ENCODE measurements at places on chromosomes 3 and 15. TPM values are rescaled to one million over a fixed set of nuclear protein-coding genes. Genes with fewer than 3 reads are reported as not detected.

Gene SNURF
- total RNA-seq: 21.4 TPM

Gene CHRM5
- not detected for total RNA-seq

DNA sequence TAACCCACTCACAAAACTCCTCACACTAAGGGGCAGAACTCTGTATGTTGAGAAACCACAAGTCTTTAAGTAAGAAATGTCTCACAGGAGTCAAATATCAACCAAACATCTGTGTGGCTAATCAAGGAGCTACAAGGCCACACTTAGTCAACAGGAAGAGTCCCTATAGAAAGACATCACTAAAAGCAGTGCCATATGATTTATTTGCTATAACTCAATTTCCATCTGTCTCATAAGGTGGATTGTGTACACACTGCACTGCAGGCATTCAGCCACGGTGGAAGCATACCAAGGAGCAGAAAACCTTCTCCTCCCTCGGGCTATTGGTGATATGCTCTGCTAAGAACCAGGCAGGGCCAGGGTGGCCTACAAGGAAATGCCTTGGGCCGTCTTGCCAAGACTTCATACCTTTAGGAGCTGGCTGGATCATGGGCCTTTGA is 197.6 kb upstream of the CFAP20DC start:
- H3K36me3 ChIP-seq: no peaks in the 10 kb centered on the region
- no peak for DNase-seq
- H3K27me3 ChIP-seq: no peaks in the 10 kb centered on the region
- no peaks in the 10 kb centered on the region for H3K4me1 ChIP-seq

DNA sequence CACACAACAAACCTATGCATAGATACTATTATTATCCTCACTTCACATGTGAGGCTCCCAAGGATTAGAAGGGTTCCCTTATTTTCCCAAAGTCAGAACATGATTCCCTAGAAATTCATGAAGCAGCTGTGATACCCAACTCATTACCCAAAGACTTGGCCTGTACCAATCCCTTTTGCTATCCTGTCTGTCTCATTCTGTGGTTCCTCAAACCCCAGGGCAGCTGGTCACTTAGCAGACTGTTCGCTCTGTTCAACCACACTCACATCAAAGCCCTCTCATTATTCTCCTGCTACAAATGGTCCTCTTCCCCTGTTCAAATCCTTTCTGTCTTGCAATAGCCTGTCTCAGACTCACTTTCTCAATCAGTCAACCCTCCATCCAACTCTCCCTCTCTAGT is 154.3 kb upstream of the TRIM42 start:
- no peak for DNase-seq
- H3K36me3 ChIP-seq: no peaks in the 10 kb centered on the region

DNA sequence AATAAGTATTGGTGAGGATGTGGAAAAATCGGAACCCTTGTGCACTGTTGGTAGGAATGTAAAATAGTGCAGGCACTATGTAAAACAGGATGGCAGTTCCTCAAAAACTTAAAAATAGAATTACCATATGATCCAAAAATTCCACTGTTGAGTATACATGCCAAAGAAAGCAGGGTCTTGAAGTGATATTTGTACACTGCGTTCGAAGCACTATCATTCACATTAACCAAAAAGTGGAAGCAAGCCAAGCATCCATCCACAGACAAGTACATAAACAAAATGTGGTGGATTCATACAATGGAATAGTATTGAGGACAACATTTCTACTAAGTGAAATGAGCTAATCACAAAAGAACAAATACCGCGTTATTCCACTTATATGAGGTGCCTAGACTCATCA is 200.7 kb downstream of the TJP1 start:
- no peak overlapping the region for H3K27ac ChIP-seq
- DNase-seq: no peak
- no peak overlapping the region for H3K4me3 ChIP-seq
- H3K36me3 ChIP-seq: no peaks in the 10 kb centered on the region
- H3K27me3 ChIP-seq: no peaks in the 10 kb centered on the region

- H3K27ac ChIP-seq: no peak overlapping the region
- no peaks in the 10 kb centered on the region for H3K4me1 ChIP-seq
- peaks cover 4% of the 10 kb centered on the region for H3K27me3 ChIP-seq
- DNase-seq: no peak
Measured at GRCh38 chr3:62892951-62893350, 17.7 kb upstream of the CADPS start.

GRCh38 chr15:89790661-89791060 is 14.5 kb downstream of the MESP2 start:
- H3K27me3 ChIP-seq: no peaks in the 10 kb centered on the region
- H3K36me3 ChIP-seq: no peaks in the 10 kb centered on the region
- H3K4me3 ChIP-seq: no peak overlapping the region
- peak; percentile 24 for DNase-seq
- no peak overlapping the region for H3K27ac ChIP-seq

Gene IGF2BP2
- 10.0 TPM for total RNA-seq

GRCh38 chr3:183188895-183189462 is 26.4 kb upstream of the LAMP3 start:
- no peak overlapping the region for H3K27ac ChIP-seq
- no peak for DNase-seq
- no peak overlapping the region for H3K4me3 ChIP-seq
- H3K4me1 ChIP-seq: no peaks in the 10 kb centered on the region
- no peaks in the 10 kb centered on the region for H3K36me3 ChIP-seq

Gene TM4SF4
- not detected for total RNA-seq

- H3K27me3 ChIP-seq: no peaks in the 10 kb centered on the region
- DNase-seq: no peak
- H3K4me3 ChIP-seq: no peak overlapping the region
- no peak overlapping the region for H3K27ac ChIP-seq
Measured at GRCh38 chr3:4290272-4290893, 12.8 kb upstream of the SETMAR start.

DNA sequence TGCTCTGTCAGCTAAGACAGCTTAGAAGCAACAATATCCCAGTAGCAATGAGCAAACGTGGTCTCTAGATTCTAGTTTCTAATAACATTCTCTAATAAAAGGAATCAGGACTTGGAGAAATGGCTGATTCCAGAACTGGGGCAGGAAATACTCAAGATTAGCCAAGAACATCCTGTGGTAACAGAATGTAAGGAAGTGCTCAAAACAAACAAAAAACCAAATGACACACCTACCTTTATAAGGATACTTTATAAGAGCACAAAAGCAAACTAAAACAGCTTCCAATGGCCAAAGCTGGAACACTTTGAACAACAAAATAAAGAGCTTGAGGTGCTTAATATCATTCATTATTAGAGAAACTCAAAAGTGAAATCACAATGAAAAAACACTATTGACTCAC is 33.1 kb upstream of the EIF5A2 start:
- no peaks in the 10 kb centered on the region for H3K36me3 ChIP-seq
- no peaks in the 10 kb centered on the region for H3K4me1 ChIP-seq
- H3K27me3 ChIP-seq: no peaks in the 10 kb centered on the region
- H3K4me3 ChIP-seq: no peak overlapping the region
- H3K27ac ChIP-seq: no peak overlapping the region

Gene SPINK8
- not detected for total RNA-seq

GRCh38 chr3:150545419-150546225 is 674 bp downstream of the SERP1 start:
- no peak for DNase-seq
- no peaks in the 10 kb centered on the region for H3K27me3 ChIP-seq
- H3K36me3 ChIP-seq: no peaks in the 10 kb centered on the region
- H3K4me1 ChIP-seq: peaks cover 6% of the 10 kb centered on the region
- H3K27ac ChIP-seq: peak overlapping the region; percentile 38
- peak overlapping the region; percentile 90 for H3K4me3 ChIP-seq

DNA sequence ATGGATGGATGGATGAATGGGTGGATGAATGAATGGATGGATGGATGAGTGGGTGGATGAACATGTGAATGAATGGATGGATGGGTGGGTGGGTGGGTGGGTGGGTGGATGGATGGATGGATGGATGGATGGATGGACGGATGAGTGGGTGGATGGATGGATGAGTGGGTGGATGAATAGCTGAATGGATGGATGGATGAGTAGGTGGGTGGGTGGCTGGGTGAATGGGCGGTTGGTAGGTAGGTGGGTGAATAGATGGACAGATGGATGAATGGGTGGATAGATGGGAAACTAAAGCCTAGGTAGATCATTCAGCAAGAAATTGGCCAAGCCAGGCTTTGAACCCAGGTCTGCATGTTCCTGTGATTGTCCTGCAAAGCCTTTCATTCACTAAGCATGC is 155.6 kb downstream of the WNT5A start:
- no peak for DNase-seq
- H3K27me3 ChIP-seq: no peaks in the 10 kb centered on the region
- no peak overlapping the region for H3K27ac ChIP-seq
- no peaks in the 10 kb centered on the region for H3K4me1 ChIP-seq
- no peaks in the 10 kb centered on the region for H3K36me3 ChIP-seq
